Activated naive CD4-positive, alpha-beta T cell (primary cell): ENCODE measurements at places on chromosomes 1 and 21.

DNA sequence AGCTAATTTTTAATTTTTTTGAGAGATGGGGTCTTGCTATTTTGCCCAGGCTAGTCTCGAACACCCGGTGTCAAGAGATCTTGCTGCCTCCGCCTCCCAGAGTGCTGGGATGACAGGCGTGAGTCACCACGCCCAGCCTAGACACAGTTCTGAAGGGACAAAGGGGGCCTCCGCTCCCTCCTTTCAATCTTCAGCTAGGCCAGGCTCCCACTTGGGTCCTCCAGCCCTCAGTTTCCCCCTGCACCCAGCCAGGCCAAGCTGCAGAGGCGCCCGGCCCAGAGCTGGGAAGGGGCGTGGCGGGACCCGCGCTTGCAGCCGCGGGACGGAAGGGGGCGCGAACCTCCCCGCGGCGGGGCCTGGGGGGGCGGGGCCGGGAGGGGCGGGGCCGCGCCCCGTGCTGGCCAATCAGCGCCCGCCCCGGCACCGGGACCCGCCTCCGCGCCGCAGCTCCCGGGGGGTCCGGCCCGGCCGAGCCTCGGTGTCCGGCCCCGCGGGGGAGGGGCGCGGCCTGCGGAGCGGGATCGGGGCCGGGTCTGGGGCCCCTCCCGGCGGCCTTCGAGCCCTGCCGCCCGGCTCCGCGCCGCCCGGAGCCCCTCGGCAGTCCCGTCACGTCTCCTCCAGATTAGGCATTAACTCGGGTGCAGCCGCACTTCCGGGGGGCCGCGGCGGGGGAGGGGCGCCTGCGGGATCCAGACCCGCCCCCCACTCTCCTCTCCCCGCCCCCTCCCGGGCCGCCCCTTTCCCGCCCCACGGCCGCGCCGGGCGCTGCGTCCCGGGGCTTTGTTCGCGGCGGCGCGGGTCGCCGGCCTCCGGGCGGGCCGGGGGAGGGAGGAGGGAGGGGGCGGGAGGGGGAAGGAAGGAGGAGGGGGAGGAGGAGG, 559 bp upstream of the AGRN start:
- peak; percentile 49 for DNase-seq

GRCh38 chr1:219113261-219113660, 60.4 kb upstream of the LYPLAL1 start:
- no peak for DNase-seq

- DNase-seq = peak; percentile 45
These were observed 650 bp downstream of the TNFAIP8L2 start for GRCh38 chr1:151157067-151157531.

DNA sequence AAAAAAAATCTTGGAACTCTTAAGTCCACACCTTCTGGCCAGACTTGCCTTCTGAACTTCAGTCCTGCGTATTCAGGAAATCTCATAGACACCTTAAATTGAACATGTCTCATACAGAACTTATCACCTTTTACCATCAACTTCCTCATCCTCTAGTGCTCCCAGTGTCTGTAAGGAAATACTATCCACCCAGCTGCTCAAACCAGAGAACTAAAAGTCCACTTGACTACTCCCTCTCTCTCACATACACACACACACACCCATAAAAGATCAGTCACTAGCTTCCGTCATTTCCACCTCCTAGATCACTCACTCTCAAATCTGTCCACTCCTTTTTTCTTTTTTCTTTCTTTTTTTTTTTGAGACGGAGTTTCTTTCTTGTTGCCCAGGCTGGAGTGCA, 10.9 kb upstream of the CAP1 start:
- no peak for DNase-seq

DNA sequence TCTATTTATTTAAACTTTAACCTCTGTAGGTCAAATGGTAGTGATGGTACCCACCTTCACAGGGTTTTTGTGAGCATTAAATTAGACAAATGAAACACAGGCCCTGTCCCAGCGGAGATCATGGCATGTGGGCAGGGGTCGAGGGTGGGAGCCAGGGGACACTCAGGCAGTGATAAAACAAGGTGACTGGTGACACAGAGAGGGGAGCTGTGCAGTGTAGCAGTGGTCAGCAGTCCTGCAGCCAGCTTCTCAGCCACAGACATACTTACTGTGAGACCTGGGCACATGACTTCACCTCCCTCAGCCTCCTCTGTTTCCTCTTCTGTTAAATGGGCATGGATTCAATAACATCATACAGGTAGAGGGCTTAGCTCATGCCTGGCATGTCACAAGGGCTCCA, 44.9 kb downstream of the SRRM1 start:
- DNase-seq = no peak

GRCh38 chr21:17777072-17777765, 41.9 kb downstream of the C21orf91 start:
- DNase-seq = no peak

DNA sequence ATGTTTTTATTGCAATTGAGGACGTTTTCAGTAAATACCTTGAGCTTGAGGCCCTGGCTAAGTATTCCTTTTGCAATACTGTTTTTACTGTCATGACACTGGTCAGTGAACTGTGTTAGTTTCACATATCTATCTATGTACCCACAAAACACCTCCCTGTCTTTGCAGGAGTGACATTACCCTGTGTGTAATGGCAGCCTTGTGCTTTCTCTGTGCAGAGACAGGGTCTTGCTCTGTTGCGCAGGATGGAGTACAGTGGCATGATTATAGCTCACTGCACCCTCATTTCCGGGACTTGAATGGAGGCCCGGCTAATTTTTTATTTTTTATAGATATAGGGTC, 8.9 kb downstream of the YBX1 start:
- no peak for DNase-seq

GRCh38 chr21:36790616-36791015, 91.7 kb downstream of the SIM2 start:
- DNase-seq = no peak

- no peak for DNase-seq
These were observed 1.4 kb upstream of the SPATA1 start for GRCh38 chr1:84504580-84505492.

DNA sequence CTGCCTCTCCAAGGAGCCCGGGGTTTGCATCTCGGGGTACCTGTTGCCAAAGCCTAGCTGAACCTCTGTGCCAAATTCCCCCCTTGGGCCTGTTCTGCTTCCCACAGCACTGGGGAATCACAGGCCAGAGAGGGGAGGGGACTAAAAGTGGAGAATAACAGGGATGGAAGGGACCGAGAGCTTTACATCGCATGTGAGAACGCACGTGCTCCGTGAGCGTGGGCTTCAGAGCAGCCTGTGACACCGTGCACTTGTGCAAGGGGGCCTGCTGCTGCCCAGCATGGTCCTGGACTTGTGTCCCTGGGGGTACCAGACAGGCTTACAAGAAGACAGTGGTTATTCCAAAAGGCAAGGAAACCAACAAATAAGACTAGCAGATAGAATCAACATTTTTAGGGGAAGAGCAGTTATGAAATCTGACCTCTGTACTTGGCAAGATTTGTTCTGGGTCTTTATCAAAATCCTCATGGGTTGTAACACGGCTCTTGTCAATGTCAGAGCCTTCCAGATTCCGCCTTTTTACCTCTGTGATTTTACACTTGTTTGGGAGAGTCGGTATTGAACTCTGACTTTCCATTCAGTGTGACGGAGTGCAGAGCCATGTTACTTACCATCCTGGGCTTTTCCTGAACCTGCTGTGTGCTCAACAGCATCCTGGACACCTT, 36.2 kb upstream of the TNFRSF1B start:
- DNase-seq = no peak

GRCh38 chr1:64686828-64687724, 57.8 kb upstream of the RAVER2 start:
- DNase-seq = no peak

DNA sequence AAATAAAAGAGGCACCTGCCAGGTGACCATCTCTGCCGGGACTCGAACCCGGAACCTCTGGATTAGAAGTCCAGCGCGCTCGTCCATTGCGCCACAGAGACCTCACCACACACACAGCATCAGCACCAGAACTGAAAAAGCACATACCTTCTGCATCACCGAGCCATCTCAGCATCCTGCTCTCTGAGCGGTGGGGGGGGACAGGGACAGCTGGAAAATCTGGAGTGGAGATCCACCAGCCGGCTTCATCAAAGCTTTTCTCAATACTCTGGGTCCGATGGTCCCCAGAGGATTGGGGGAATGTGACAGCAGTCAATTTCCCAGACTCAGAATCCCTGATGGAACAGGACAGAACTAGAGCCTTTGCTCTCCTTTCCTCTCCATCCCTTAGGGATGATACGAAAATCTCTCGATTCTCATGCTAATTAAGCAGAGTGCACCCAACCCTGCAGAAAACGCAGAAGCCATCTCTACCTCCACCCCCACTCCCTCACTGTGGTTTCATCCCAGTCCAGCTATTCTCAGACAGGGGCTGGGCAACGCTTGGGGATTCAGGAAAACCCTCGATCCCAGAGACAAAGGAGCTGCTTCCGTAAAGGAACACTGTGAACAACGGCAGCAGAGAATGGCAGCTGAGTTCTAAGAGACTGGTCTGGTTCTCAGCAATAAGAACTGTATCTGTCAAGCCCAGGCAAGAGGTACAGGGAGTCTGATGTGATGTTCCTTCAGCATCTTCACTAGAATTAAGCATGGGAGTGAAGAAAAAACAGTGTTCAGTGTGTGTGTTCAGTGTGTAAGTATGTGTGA, 29.6 kb upstream of the CADM3 start:
- no peak for DNase-seq

DNA sequence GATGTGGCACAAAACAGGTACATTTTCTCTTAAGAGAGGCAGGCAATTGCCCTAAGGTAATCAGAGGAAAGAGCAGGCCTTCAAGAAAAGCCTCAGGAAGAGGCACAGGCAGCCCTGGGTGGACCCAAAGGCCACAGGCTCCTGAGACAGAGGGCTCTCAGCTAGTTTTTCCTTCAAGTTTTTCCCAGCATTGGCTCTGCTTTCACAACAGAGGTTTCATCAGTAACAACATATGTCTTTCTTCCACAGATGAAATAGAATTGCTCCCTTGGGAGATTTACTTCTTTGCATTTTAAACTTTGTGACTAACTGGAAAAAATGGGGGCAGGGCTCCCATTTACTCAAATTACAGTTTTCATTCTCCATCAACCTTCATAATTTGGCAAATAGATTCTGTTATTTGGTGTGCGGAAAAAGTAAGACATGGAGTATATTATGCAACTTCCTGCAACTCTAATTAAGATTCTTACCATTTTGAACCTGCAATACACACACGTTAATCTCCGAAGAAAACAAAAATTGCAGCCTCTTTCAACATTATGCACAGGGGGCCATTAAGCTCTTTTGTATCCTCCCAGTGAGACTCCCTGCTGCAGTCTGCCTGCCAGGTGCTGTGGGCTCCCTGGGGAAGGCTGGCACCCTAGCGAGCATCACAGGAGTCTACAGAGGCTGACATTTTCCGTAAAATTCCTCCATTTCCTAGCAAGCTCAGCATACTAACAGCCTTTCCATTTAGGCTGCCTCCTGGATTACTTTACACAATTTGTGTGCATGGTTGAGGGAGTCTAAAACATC, 282.3 kb downstream of the USH2A start:
- no peak for DNase-seq

GRCh38 chr1:37438037-37438868, 36.1 kb upstream of the ZC3H12A start:
- no peak for DNase-seq

- no peak for DNase-seq
These were observed 40.1 kb upstream of the PLEKHO1 start for GRCh38 chr1:150109586-150109985.

GRCh38 chr1:85297855-85298629, 21.6 kb upstream of the BCL10 start:
- peak; percentile 22 for DNase-seq

- peak; percentile 21 for DNase-seq
These were observed 14.3 kb downstream of the QSOX1 start for GRCh38 chr1:180168786-180169639.

GRCh38 chr21:45306832-45307571, 19.3 kb upstream of the POFUT2 start:
- DNase-seq = no peak

GRCh38 chr1:181765451-181766026, 282.2 kb downstream of the CACNA1E start:
- DNase-seq = no peak

GRCh38 chr1:58432851-58433668, 113.5 kb downstream of the OMA1 start:
- DNase-seq = no peak

DNA sequence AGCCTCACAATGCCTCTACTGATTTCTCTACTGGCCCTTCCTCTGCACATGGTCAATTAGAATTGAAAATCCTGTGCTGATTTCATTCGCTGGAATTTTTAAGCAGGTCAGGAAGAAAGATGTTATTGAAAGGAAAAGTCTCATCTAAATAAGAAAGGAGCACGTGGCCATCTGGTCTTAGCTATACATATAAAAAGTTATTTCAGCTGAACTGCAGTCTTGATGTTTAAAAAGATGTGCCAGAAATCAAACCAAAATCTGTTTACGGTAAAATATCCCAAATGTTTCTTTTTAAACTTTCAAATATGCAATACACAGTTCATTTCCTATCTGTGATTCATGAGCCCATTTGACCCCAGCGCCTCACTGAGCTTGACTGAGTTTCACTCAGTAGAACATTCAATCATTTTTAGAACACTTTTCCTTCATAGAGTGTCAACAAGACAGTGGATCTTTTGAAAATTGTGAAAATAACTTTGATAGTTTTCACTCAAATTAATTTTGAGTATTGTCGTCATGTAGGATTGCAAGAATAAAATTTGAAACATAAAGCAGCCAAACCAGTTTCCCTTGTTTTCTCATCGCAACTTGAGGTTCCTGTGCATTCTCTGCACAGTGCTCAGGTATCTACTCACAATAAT, 293.6 kb downstream of the PTPRC start:
- DNase-seq = no peak

DNA sequence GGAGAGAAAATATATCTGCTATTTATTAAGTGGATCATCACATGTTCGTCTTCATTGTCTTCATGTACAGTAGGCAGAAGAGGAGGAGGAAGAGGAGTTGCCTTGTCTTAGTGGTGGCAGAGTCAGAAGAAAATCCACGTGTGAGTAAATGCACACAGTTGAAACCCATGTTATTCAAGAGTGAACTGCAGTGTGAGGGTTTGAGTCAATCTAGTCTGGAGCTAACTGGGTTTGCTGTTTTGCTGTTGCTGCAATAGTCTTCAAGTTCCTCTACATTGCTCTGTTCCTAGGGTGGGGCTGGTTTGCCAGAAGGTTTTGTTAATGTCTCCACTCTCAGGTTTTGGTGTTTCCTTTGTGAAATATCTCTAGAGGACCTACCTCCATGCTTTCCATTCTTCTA, 3.1 kb upstream of the CD1A start:
- no peak for DNase-seq

DNA sequence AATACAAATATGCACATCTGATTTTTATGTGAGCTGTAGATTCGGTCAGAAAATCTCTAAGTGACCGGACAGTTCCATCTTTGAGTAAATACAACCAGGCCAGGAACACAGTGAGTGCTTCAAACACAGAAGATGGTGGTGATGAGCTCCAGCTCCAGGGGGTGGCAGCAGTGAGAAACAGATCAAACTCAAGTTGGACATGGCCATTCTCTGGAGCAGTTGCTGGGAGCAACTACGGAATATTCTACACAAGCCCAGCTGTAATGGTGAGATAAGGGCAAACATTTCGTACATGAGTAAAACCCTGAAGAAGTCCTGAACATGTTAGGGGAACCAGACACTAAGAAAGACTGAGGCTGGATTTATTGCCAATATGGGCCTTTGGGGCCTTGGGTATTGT, 100.7 kb downstream of the BARHL2 start:
- no peak for DNase-seq
